Fibroblast of villous mesenchyme (primary cell): ENCODE measurements at places on chromosomes 4 and X.
A peak's percentile ranks its signal among the peaks of the same experiment; 100 is the strongest.

GRCh38 chr4:109472343-109472761 lies 38.7 kb downstream of the SEC24B start:
- peak; percentile 84 for DNase-seq

GRCh38 chr4:17500574-17500973 lies 11.3 kb downstream of the QDPR start:
- DNase-seq, result peak; percentile 5

GRCh38 chrX:118272242-118272641 lies 73.7 kb upstream of the WDR44 start:
- DNase-seq, result peak; percentile 7

GRCh38 chr4:106450249-106450648 lies 81.7 kb upstream of the GIMD1 start:
- DNase-seq, result no peak

DNA sequence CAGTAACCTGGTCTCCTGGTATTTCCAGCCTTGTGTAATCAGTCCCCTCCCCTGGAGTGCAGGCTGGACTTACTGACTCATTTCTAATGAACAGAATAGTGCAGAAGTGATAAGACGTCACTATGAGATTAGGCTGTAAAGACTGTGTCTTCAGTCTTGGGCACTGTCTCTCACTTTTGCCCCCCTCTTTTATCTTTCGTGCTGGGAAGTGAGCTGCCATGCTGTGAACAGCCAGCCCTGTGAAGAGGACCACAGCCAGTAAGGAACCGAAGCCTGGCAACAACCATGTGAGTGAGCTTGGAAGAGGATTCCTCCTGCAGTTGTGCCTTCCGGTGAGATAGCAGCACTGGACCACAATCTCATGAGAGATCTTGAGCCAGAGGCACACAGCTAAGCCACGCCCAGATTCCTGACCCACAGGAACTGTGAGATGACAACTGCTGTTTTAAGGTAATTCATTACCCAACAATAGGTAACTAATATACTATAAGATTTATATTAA lies 67.5 kb upstream of the GPR34 start:
- DNase-seq, result peak; percentile 80

- DNase-seq, result no peak
Measured at GRCh38 chrX:57282568-57282967, 3.9 kb upstream of the FAAH2 start.

DNA sequence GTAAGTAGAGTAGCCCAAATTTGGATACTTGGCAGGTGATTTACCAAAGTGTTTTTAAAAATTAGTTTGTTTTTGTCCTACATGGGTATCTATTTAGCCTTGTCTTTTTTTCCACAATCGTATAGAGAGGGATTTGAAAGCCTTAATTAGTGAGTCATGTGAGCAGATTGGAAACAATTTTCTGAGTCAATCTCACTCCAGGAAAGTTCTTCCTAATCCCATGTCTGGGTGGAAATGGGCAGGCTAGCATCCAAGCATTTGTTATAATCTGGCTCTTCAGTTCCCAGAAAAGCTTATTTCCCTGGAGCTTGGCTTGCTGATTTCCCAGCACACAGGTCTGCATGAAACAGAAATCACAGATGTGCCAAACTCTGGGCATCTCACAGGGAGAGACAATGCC lies 426.9 kb upstream of the BOD1L1 start:
- DNase-seq, result no peak

- DNase-seq, result no peak
Measured at GRCh38 chr4:182263562-182263961, 20.4 kb downstream of the TENM3 start.

DNA sequence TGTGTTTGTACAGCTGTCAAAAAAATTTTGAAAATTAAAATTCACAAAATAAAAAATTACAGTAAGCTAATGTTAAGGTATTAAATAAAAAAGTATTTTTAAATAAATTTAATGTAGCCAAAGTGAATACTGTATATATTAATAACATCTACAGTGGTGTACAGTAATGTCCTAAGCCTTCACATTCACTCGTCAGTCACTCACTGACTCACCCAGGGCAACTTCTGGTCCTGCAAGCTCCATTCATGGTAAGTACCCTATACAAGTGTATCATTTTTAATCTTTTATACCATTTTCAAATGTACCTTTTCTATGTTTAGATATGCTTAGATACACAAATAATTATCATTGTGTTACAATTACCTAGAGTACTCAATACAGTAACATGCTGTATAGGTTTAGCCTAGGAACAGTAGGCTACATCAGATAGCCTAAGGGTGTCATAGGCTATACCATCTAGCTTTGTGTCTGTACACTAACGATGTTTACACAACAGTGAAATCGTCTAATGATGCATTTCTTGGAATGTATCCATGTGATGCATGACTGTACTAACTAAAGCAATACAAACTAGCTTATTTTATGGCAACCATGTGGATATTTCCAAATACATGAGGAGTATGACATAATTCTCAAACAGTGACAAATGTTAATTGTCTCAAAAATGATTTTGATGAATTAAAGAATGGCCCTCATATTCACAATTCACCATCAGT lies 13.7 kb downstream of the DDX60 start:
- peak; percentile 83 for DNase-seq

- DNase-seq, result no peak
Measured at GRCh38 chr4:45100956-45101818, 374.8 kb upstream of the GNPDA2 start.

DNA sequence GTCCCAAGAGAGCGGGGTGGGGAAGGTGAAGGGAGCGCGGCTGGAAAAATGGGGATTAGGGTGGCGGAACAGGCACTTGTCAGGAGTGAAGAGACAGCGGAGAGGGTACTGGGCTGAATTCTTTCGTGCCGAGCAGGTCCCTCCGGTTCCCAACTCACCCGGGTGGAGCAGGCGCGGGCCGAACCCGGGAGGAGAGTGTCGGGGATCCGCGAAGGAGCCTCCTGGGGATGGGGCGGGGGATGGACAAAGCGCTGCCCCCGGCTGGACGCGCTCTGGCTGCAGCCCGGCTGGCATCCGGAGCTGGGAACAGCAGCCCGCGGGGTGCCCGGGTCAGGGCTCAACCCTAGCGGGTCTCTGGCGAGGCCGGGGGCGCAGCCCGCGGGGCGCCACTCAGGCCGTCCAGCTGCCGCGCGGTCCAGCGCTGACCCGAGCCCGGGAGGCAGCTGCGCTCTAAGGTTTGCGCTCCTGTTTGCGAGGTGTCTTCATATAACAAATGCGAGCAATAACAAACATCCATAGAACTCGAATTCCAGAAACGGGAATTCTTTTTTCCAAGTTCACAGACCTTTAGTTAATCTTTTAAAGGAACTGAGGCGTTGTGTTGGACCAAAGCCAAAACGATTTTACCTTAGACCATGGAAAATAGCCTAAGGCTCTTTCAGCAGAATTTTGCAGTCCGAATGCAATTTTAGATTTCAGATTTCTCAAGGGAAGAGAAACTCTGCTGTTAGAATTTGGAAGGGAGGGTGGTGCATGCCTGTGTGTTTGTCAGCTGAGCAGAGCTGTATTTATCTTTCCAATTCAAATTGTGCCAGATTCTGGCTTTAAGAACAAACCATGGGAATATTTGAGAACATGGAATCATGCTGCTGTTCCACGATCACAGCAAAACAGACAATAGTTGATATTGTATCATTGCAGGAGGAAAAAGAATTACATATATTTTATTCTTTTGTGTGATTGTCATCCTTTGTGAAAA lies 744 bp downstream of the NPY5R start:
- DNase-seq, result no peak

DNA sequence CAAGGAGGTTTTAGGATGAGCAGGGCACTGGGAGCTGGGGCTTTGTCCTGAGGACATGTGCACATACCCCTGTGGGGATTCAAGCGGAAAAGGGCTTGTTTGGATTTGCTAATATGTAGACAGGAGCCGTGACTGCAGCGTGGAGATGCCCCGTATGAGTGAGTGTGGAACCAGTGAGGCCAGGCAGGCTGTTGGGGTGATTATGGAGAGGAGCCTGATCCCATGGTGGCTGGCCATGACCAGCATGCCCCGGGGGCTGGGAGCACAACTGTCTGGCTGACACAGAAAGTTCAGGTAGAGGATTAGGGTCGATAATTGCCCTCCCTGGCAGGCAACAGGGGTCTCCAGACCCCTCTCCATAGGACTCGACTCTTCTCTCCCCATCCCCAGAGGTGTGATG lies 68.8 kb upstream of the STX18 start:
- DNase-seq, result no peak

GRCh38 chr4:16199093-16199492 lies 27.2 kb downstream of the TAPT1 start:
- DNase-seq, result peak; percentile 46

- DNase-seq, result no peak
Measured at GRCh38 chr4:14340321-14340720, 662.0 kb upstream of the CPEB2 start.

DNA sequence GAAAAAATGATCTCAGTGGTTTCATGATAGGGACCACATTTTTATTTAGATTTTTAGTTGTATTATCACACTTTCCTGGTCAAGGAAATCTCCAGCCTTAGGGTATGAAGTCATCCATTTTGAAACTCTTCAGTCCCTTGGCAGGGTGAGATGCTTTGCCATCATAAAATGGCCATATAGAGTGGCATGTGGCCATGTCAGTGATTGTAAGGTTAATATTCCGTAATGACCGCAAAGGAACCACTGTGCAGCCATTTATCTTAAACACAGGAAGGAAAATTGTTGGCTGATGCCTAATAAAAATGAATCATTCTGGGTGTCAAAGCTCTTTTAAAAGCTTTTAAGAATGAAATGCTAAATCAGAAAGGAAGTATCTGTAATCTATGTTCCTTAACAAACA lies 35.6 kb downstream of the COMMD8 start:
- no peak for DNase-seq

GRCh38 chr4:2860391-2861348 lies 17.0 kb downstream of the ADD1 start:
- peak; percentile 44 for DNase-seq

DNA sequence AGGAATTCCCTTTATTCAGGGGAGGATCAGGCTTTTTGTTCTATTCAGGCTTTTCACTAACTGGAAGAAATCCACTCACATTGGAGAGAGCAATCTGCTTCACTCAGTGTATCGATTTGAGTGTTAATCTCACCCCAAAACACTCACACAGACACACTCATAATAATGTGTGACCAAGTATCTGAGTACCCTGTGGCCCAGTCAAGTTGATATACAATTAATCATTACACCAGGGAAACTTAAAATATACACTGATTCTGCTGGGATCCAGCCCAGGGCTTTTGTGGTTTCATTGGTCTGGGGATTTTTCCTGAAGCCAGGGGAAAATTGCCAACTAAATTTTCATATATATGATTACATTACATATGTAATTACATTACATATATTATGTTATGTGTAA lies 44.0 kb upstream of the GATB start:
- no peak for DNase-seq

DNA sequence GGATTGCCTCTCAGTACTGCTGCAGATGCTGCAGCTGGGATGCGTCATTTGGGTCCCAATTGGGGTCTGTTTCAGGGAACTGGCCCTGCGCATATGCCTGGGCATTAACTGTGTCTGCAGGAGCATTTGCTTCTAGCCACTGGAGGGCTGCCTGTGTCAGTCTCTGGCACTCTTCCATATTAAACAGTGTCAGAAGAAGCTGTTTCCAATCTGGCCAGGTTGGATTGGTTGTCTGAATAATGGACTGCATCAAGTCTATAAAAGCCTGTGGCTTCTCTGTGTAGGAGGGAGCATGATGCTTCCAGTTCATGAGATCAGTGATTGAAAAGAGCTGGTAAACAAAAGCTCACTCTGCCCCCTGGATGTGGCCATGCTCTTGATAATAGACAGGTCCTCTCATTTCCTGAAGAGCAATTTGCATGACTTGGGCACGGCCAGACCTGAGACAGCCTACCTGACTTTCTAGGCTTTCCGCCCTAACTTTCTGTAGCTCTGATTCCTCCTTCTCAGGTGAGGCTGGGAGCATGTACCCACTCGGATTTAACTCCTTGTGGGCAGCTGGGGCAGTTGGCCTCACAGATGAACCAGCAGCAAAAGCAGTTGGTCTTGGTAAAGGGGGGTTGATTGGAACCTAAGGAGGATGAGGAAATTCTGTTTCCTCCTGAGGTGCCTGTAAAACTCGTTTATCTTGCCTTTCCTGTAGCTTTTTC lies 29.2 kb downstream of the SULT1E1 start:
- no peak for DNase-seq

DNA sequence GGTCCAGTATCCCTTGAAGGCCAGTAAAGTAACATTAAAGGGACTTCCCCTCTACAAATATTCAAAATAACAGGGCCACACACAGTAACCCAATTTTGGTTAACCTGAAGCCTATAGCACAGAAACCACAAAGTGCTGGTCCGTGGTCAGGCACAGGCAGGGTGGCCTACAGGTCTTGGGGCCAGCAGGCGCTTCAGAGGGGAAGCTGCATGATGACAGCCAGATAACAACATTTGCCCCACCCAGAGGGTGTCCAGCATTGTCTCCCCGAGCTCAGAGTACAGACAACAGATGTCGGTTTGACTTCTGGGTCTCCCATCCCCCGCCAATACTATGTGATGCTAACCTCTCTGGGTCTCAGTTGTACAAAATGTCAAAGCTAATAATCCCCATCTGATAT lies 51.1 kb downstream of the SH3KBP1 start:
- no peak for DNase-seq

DNA sequence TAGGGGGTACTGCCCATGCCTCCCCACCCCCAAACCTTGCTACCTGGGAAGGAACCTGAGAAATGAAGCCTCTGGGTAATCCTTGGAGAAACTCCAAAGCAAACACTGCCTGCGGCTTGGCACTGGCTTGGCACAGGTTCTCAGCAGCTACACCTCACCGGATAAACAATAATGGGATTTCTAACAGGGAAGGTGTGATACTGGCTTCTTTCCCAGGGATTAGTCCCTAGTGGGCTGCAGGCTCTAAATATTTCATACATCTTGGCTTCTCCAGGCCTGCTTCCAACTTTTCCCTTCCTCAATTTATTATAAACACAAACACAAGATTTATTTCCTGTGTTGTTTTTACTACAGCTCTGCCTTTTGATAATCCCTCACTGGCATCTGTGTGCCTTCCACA lies 12.5 kb downstream of the SEC24D start:
- no peak for DNase-seq

GRCh38 chr4:154719087-154719486 lies 24.7 kb upstream of the LRAT start:
- peak; percentile 49 for DNase-seq

- DNase-seq, result no peak
Measured at GRCh38 chr4:7442574-7443162, 7.9 kb upstream of the PSAPL1 start.

- DNase-seq, result no peak
Measured at GRCh38 chr4:188707036-188707435, 567.8 kb downstream of the TRIML1 start.

DNA sequence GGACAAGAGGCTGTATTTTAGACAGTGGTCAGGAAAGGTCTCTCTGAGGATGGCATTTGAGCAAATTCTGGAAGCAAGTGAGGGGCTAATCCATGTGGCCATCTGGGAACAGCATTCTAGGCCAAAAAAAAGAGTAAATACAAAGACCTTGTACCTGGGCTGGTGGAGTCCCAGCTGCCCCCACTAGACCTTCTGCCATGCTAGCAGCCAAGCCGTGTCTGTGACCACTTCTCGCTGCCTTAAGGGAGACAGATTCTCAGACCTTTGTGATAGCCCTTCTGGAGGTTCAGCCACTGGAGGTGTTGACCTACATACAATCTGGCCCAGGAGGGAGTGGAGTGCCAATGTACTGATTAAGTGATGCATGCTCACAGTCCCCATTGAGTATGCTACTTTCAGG lies 506.2 kb downstream of the MID1IP1 start:
- DNase-seq, result no peak
